ENCODE measurements at places on chromosomes 2 and 18. TPM values are rescaled to one million over a fixed set of nuclear protein-coding genes. Genes with fewer than 3 reads are reported as not detected.

The ZSWIM2 gene
- total RNA-seq = not detected

The IL1R2 gene
- total RNA-seq = 4.9 TPM

The CIB4 gene
- not detected for total RNA-seq

The ABCG8 gene
- not detected for total RNA-seq

The WDR7 gene
- total RNA-seq = 37.7 TPM

Measured in left lung (tissue), 14 donors.